ENCODE measurements at places on chromosomes 12 and 14.

DNA sequence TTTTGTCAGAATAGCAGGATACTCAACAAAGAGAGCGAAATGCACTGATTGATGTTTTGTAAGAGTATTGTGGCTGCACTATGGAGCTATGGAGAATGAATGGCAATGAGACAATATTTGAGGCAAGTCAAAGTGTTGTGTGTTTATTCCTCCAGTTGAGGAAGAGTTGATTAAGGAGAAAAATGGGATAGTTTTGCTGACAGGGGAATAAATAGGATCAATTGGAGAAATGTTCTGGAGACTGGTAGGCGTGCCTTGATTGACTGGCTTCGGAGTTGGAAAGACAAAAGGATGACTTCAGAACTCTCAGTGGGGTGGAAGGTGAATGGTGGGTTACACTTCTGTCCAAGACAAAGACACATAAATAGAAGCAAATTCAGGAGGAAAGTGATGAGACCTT, 1254.9 kb upstream of the TMEM132C start:
- DNase-seq, result no peak

DNA sequence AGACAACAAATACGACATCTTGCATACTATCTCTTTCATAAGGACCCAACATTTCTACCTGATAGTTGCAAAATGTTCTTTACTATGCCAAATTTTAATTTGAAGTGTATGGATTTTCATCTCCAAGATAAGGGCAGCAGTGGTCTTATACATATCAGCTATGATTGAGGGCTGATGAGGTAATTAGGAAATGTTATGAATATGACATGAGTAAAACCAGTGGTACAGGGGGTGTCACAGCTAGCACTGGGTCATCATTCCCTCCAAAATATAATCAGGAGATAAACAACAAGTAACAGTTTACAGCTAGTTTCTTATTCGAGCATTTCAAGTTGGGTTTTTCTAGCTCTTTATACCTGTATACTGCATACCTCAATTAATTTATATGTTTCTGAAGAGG, 35.0 kb downstream of the ATP2B1 start:
- no peak for DNase-seq

GRCh38 chr12:116196752-116197718, 80.5 kb downstream of the MED13L start:
- no peak for DNase-seq

- DNase-seq, result no peak
Measured at GRCh38 chr14:101072945-101073597, 169.5 kb upstream of the RTL1 start.

All from CD4-positive, alpha-beta T cell treated with Interleukin-2 at 100 ng/mL for 4 hours (primary cell).